ENCODE measurements at places on chromosomes 4 and X.

DNA sequence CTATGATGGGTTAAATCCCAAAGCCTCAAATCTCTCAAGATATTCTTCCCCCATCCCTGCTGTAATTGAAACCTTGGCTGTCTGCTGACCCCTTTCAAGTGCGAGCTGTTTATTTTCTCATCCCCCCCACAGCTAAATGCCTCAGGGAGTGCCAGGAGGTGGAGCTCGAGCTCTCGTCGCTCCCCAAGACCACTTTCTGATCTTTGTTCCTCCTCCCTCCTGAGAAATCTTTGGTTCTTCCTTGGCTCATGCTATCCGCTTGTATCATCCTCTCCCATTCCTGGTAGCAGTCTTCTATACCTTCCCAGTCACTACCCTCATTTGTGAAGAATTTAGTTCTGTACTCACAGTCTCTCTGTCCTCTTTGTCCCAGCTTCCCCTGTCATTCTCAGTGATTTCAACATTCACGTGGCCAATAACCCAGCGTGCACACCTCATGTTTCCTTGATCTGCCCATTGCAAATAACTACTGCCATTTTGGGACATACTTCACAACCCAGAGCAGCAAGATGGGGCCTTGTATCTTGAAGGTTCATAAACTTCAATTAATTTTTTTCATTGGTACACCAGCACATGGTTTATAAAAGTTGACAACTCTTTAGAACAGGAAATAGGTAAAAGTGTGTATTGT, 9.2 kb upstream of the SLC25A43 start:
- no peaks in the 10 kb centered on the region for H3K4me1 ChIP-seq
- no peak overlapping the region for H3K4me3 ChIP-seq
- H3K27me3 ChIP-seq: no peaks in the 10 kb centered on the region
- no peaks in the 10 kb centered on the region for H3K36me3 ChIP-seq
- no peak for DNase-seq
- H3K27ac ChIP-seq: no peak overlapping the region

GRCh38 chr4:142960867-142961644, 115.0 kb upstream of the INPP4B start:
- H3K27me3 ChIP-seq: no peaks in the 10 kb centered on the region
- no peaks in the 10 kb centered on the region for H3K4me1 ChIP-seq
- no peaks in the 10 kb centered on the region for H3K36me3 ChIP-seq
- no peak overlapping the region for H3K27ac ChIP-seq
- no peak for DNase-seq

DNA sequence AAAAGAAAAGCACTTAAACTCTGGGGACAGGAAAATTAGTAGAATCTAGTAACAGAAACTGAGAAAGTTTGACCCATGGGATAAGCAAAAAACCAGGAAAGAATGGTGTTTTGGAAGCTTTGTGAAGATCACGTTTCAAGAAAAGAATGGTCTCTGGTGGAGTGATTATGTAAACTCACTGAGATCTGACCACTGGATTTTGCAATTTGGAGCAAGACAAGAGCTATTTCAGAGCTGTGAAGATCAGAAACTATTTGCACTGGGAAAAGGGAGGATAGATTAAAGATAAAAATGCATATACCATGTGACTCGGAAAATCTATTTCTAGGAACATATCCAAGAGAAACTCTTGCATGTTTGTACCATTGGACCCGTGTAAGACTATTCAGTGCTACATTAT, 4.3 kb downstream of the TMPRSS11D start:
- H3K27me3 ChIP-seq: no peaks in the 10 kb centered on the region
- H3K27ac ChIP-seq: no peak overlapping the region

DNA sequence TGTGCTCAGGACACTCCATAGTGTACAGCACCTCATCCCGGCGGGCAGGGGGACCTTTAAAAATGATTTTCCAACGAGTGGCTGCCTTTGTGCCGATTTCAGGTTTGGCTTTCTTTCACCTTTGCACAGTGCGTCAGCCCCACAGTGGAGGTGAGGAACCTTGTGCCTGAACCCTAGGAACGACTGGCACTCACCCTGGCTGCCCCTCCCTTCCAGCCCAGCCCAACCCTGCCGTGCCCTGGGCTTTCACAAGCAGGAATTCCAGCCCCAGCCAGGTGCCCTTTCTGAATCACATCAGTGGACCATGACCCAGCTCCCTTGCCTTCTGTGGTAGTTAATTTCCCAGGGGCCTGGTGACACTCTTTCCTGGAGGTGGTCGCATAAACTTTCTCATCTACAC, 1.3 kb downstream of the TMEM164 start:
- H3K36me3 ChIP-seq: no peaks in the 10 kb centered on the region
- DNase-seq: no peak
- no peak overlapping the region for H3K27ac ChIP-seq

DNA sequence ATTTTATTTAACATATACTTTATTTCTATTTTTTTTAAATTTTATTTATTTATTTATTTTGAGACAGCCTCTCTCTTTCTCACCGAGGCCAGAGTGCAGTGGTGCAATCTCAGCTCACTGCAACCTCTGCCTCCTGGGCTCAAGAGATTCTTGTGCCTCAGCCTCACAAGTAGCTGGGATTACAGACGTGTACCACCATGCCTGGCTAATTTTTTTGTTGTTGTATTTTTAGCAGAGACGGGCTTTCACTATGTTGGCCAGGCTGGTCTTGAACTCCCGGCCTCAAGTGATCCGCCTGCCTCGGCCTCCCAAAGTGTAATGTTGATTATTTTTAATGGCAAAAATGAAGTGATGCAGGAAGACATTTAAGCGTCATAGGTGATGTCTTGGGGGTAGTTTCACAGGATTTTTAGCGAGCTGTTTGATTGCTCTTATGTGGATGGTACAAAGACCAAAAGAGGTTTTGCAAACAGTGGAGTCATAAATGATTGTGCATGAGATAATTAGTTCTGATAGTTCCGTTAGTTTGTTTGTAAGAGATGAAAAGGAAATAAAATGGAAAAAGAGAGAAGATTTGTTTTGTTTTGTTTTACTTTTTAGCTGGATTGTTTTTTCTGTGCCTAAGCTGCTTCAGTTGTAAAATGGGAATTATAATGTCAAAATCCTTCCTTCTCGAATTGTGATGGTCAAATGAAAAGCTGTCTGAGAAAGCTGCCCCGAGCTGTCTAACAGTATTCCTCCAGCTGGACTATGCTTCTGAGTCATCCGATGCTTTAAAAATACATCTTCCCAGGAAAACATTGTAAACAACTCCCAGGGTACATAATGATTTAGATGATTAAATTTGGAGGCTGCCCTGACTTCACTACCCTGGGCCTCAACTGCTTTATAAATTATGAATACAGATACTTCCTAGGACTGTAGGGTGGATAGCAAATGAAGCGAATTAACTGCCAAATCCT, 14.7 kb downstream of the RHOH start:
- H3K4me3 ChIP-seq: no peak overlapping the region
- no peaks in the 10 kb centered on the region for H3K4me1 ChIP-seq
- no peak overlapping the region for H3K27ac ChIP-seq
- DNase-seq: no peak
- H3K36me3 ChIP-seq: no peaks in the 10 kb centered on the region
- no peaks in the 10 kb centered on the region for H3K27me3 ChIP-seq

DNA sequence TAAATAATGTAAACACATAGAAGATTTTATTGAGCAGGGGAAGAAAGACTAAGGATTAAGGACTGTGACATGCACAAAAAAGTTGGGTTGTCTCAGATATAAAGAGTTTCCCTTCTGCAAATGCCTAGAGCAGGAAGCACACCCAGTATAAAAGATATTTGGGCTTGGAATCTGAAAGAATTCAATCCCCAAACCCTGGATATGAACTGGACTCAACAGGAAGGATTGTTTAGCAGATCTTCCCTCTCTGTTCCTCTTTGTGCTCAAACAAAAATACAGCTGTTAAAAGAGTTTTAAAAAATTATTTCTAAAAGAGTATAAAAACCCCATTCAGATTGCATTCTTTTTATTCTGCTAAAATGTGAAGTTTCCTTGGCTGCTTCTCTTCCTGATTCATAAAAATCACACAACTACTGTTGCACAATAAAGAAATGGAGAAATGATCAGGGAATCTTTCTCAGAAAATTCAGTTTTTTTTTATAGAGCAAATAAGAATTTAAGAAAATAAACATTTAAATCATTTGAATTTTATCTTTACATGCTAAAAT, 71.4 kb downstream of the PDLIM5 start:
- H3K36me3 ChIP-seq: no peaks in the 10 kb centered on the region
- no peaks in the 10 kb centered on the region for H3K27me3 ChIP-seq
- DNase-seq: no peak
- no peaks in the 10 kb centered on the region for H3K4me1 ChIP-seq
- no peak overlapping the region for H3K27ac ChIP-seq
- H3K4me3 ChIP-seq: no peak overlapping the region

DNA sequence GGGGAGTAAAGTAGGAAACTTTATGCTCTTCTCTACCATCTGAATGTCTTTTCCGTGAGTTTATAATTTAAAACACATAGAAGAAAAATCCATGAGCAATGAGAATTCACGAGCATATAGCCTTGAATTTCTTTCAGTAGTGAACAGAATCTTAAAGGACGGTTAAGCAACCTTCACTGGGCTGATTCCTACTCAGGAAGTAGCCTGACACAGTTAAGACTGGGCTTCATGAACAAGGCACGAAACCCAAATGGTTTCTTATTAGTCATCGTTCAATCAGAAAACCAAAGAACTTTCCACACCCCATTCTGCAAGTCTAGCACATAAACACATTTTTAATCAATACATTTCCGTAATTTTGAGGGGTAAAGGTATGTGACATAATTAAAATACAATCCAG, 95.8 kb downstream of the SH3KBP1 start:
- no peak for DNase-seq
- no peak overlapping the region for H3K4me3 ChIP-seq
- no peak overlapping the region for H3K27ac ChIP-seq

DNA sequence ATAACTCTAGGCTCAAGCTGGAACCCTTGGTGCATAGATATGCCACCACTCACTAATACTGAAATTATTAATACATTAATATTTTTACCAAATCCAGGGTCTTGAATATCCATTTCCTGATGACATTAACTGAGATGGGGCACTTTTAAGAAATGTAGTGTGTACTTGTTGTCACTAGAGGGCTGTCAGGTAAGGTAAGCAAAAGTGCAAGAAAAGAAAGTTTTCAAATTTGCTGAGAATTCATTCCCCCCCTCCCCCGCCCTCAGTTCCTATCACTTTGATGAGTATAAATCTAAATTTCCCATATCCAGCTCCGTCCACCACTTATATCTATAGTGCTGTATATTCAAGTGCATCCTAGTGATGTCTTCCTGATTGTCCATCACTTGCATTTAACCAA, 20.5 kb upstream of the WDR44 start:
- DNase-seq: no peak
- H3K4me1 ChIP-seq: no peaks in the 10 kb centered on the region
- H3K27me3 ChIP-seq: no peaks in the 10 kb centered on the region
- no peak overlapping the region for H3K4me3 ChIP-seq
- H3K36me3 ChIP-seq: no peaks in the 10 kb centered on the region
- no peak overlapping the region for H3K27ac ChIP-seq

DNA sequence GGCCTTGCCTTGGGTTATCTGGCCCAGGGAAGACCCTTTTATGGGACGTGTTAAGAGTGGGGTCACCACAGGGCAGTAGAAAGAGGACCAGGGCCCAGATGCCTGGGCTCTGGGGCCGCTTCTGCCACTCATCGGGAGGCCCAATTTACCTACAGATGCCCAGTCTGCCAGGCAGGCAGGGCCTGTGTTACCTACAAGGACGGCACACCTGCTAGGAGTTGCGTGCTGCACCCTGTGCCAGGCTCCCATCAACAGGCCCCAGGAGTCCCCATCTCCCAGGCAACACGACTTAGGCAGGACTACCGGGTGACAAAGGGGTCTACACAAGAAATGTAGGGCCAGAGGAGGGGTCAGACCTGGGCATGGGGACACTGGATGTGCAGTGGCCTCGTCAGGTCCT, 34.6 kb downstream of the WDR1 start:
- H3K4me1 ChIP-seq: no peaks in the 10 kb centered on the region
- H3K27me3 ChIP-seq: no peaks in the 10 kb centered on the region
- H3K4me3 ChIP-seq: no peak overlapping the region
- no peak overlapping the region for H3K27ac ChIP-seq

- no peaks in the 10 kb centered on the region for H3K27me3 ChIP-seq
- H3K27ac ChIP-seq: no peak overlapping the region
- no peaks in the 10 kb centered on the region for H3K4me1 ChIP-seq
- DNase-seq: no peak
- H3K4me3 ChIP-seq: no peak overlapping the region
- no peaks in the 10 kb centered on the region for H3K36me3 ChIP-seq
Observed at GRCh38 chrX:22399437-22400192, 126.9 kb downstream of the CBLL2 start.

DNA sequence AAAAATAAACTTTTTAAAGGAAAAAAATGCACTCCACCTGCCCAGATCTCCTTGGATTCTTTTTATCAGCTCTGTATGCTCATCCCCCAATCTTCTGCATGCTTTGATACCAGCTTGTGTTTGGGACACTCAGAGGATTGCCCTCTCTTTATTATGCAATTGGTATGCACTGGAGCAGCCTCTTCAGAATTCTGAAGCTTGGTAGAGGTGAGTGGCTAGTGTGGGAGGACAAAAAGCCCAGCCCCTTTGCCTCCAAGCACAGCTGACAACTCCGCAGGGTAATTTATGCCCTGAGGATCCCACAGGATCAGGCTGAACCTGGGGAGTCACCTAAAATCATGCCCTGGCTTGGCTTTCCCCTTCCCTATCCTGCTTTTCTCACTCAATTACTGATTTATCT, 16.7 kb downstream of the IL21 start:
- no peak for DNase-seq
- no peaks in the 10 kb centered on the region for H3K36me3 ChIP-seq
- no peak overlapping the region for H3K4me3 ChIP-seq
- peaks cover 13% of the 10 kb centered on the region for H3K4me1 ChIP-seq
- H3K27me3 ChIP-seq: no peaks in the 10 kb centered on the region
- H3K27ac ChIP-seq: no peak overlapping the region

DNA sequence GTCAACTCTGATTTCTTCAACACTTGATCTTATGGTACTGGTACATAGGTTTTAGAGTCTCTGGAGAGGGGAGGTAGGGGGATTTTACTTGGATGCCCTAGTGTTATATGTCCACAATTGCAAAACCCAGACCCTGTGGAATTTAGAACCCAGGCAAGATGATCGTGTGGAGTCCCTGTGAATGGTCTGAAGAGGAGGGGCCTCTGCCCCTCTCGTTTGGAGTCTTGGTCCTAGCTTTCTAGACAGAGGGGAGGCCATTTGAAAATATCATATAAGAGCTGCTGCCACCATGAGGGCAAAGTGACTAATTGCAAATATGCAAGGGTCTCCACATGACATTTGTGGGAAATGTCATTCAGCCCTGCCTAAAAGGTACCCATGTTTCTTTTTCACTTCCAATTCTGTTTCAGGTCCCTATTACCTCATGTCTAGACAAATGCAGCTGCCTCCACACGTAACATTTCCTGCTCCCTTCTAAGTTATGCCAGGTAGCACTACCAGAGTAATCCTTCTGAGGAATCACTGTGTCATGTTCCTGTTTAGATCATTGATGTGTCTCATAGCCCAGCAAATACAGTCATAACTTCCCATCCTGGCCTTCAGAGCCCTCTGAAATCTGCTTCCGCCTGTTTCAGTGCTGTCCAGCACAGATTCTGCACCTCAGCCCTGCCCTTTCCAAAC, 126.8 kb downstream of the KLHL8 start:
- H3K4me1 ChIP-seq: no peaks in the 10 kb centered on the region
- no peak overlapping the region for H3K4me3 ChIP-seq
- no peak for DNase-seq
- H3K27ac ChIP-seq: no peak overlapping the region

- no peak overlapping the region for H3K27ac ChIP-seq
- H3K4me1 ChIP-seq: peaks cover 17% of the 10 kb centered on the region
- H3K27me3 ChIP-seq: no peaks in the 10 kb centered on the region
- DNase-seq: no peak
Observed at GRCh38 chr4:13640149-13640940, 12.8 kb upstream of the BOD1L1 start.
